ENCODE measurements at places on chromosomes 4 and X.

GRCh38 chrX:111857534-111858060, 18.4 kb upstream of the TRPC5OS start:
- DNase-seq: no peak

- DNase-seq: no peak
Measured at GRCh38 chr4:99179626-99180025, 35.5 kb upstream of the ADH4 start.

DNA sequence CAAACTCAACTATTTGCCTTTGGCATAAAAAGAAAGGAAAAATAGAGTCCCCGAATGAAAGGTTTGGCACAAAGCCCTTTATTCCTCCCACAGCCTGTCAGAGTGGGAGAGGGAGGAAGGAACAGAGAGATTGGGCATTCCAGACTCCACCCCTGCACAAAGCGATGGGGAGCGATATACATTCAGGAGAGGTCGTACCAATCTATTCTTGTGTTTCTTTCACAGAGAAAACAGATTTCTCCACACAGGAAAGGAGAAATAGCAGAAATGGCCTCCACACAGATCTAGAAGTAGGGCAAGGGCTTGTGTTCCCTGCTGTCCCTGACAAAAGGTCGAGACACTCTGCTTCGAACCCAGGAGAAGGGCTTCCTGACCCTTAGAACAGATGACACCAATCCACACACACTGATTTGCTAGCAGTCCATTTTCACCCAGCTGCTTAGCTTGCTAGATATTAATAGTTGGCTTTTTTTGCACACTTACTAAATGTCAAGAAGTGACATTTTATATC, 197.4 kb downstream of the MAML3 start:
- no peak for DNase-seq

- no peak for DNase-seq
Measured at GRCh38 chr4:94488670-94489069, 36.9 kb downstream of the PDLIM5 start.

GRCh38 chr4:73676136-73676535, 55.9 kb upstream of the RASSF6 start:
- no peak for DNase-seq

GRCh38 chr4:186878203-186878776, 154.6 kb upstream of the FAT1 start:
- DNase-seq: no peak

DNA sequence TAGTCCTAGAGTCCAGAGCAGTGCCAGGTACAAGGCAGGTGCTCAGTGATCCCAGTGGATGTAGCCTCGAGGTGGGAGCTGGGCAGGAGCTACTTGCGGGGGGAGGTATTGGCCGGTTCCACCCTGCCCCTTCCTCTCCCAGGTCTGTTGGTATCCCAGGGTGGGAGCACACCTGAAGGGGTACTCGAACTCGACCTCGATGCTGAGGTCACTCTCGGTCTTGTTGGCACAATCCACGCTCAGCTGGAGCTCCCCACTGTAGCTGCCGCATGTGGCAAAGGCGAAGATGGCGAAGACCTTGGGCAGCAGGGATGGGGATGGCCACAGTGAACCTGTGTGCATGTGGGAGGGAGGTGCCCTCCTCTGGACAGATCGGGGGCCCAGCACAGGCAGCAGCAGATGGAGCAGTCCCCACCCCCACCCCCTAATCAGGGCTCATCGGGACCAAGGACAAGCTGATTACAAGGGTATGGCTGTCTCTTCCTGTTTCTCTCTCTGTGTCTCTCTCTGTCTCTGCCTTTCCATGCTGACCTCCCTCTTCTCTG, 2.4 kb downstream of the SYP start:
- no peak for DNase-seq

- DNase-seq: no peak
Measured at GRCh38 chrX:42000836-42001235, 77.5 kb upstream of the CASK start.

DNA sequence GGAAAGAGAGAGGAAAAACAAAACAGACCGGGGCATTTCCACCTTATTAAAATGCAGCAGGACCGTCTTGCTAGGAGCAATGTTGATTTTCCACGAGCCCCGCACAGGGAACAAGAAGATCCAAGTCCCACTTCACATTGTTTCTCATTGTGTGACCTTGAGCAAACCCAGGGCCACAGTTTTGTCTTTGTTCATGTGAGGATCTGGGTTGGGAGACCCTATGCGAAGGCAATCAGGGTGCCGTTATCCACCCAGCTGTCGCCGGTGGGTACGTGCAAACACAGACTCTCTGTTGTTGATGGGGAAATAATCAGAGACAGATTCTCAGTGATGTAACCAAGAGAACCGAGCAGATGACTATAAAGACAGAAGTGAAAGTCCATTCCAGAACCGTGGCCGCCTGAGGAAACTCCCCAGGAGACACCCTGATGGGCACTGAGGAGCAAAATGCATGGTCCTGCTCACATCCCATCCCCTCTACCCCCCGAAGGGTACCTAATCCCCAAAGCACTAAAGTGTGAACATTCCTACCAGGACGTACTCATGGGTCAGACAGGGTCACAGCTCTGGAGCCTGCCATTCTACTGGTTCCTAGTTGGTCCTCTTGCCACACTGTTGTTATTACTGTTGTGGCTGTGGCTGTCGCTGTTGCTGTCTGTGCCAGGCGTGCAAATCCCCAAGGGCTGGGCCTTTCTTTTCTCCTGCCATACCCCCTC, 102.7 kb upstream of the RBPJ start:
- DNase-seq: no peak

- DNase-seq: no peak
Measured at GRCh38 chrX:133188631-133189030, 29.5 kb downstream of the TFDP3 start.

DNA sequence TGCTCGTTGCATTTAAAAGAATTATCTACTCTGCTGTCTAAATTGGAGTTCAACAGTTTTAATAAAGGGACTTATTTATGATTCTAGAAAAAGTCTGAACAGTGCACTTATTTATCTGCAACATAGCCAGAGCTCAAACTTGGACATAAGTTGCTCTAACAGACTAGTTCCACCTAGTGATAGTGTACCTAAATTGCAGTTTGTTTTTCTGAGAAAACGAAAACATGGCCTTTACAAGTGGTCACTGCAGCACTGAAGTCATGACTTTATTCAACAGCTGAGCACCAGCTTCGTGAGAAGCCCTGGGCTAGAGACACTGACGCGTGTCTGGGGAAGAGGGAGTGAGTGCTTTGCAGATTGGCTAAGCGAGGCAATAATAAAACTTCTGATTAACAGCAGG, 77.3 kb upstream of the IGSF1 start:
- peak; percentile 4 for DNase-seq

DNA sequence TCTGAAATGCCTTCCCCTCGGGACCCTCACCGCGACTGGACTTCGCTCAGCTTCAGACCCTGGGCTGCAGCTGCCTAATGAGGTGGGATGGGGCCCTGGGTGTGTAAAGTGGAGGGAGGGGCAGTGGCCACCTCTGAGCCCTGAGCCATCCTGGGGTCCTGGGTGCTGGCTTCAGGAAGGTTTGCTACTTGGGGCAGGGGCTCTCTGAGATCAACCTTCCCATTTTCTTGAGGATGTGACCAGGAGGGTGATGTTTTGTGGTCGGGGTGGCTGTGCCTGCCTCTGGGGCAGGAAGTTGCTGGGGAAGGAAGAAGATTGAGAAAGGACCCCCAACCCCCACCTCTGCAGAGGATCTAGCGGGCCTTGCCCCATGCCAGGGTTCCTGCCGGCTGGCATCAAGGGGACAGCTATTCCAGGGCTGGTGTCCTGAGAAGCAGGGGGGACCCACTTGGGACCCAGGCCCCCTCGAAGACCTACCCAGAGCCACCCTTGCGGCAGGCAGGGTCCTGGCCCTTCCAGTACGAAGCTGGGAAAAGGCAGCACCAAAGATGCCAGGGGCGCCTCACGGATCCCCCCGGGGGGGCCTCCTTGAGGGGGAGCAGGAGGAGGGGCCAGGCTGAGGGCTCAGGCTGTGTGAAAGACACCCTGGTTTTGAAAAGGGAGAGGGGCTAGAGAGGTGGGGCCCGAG, 6.5 kb downstream of the SH3BP2 start:
- DNase-seq: no peak

- no peak for DNase-seq
Measured at GRCh38 chr4:156673483-156673882, 298.1 kb downstream of the PDGFC start.
